ENCODE measurements at places on chromosomes 4 and X.

GRCh38 chrX:56762220-56762619 lies 33.2 kb downstream of the NBDY start:
- DNase-seq = peak; percentile 54

- peak; percentile 17 for DNase-seq
Observed at GRCh38 chrX:48648336-48648751, 35.3 kb upstream of the WAS start.

GRCh38 chr4:143099693-143100092 lies 85.0 kb upstream of the USP38 start:
- DNase-seq = no peak

GRCh38 chr4:58166490-58166889 lies 1056.3 kb upstream of the IGFBP7 start:
- no peak for DNase-seq

DNA sequence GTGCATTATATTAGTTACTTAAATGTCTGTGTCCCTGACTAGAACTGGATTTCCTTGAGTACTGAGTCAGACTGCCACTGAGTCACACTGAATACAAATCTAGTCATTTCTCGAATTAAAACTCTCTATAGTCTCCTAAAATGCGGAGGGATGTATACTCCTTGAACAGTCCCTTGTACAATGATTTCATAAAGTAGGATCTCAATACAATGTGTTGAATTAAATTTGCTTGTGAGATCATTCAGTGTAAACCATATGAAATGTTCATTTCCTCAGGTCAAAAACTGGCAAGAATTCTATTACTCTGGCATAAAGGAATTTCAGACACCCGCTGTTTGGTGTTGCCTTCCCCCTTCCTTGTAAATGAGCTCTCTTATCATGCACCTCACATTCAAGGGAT lies 17.5 kb upstream of the FAM241A start:
- DNase-seq = no peak

DNA sequence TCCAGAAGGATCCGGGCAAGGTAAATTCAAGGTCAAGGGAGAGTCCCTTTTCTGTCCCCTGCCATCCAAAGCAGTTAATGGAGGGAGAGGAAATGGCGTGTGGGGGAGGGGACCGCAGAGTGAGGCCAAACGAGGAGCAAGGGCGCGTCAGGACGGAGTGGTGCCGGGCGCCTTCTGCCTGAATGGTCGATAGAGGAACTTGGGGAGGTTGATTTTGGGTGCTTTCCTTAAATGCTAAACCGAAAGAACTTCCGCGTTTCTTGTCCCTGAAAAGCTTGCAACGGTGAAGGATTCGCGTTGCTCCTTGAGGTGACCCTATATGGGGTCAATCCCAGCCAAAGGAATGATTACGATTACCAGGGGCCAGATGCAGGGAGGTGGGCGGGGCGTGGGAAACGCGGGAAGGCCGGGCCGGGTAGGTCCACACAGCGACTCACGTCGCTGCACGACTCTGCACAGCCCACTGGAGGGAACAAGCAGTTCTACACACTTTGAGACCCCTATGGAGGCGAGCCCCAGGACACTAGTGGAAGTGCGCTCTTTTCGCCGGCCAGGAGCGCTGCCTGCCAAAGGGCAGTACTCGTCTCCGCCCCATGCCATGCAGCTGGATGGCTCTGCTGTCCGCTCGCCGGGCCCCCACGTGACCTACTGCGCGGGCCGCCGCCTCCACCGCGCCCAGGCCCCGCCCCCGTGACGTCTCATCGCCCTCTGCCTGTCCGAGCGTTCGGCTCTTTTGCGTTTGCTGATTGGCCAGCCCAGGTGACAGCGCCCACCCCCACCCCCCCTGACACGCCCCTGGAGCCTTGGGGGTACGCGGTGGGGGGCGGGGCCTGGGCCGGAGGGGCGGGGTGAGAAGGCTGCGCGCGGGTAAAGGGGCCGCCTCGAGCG lies 452 bp upstream of the GK start:
- peak; percentile 92 for DNase-seq

- DNase-seq = no peak
Observed at GRCh38 chr4:37641886-37642849, 44.0 kb downstream of the RELL1 start.

DNA sequence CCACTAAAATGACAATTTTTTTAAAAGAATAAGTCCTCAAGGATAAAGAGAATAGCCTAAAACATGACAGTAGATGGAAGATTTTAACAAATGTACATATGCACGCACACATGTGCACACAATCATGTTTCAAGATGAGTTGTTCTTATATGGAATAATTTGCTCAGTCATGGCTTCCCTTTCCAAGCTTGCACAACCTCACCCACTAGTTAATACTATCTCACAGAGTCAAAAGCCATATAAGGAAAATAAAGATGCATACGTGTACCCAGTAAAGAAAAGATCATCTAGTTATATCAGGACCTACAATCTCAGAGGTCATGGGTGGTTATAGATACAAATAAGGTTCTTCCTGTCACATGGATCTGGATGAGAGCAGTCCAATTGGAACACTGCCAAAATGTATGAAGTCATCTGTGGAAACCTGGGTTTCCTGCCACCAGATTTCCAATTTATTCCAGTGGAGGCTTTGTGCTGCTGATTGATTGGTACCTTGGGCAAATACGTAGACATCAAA lies 56.1 kb downstream of the FAM13A start:
- DNase-seq = no peak

DNA sequence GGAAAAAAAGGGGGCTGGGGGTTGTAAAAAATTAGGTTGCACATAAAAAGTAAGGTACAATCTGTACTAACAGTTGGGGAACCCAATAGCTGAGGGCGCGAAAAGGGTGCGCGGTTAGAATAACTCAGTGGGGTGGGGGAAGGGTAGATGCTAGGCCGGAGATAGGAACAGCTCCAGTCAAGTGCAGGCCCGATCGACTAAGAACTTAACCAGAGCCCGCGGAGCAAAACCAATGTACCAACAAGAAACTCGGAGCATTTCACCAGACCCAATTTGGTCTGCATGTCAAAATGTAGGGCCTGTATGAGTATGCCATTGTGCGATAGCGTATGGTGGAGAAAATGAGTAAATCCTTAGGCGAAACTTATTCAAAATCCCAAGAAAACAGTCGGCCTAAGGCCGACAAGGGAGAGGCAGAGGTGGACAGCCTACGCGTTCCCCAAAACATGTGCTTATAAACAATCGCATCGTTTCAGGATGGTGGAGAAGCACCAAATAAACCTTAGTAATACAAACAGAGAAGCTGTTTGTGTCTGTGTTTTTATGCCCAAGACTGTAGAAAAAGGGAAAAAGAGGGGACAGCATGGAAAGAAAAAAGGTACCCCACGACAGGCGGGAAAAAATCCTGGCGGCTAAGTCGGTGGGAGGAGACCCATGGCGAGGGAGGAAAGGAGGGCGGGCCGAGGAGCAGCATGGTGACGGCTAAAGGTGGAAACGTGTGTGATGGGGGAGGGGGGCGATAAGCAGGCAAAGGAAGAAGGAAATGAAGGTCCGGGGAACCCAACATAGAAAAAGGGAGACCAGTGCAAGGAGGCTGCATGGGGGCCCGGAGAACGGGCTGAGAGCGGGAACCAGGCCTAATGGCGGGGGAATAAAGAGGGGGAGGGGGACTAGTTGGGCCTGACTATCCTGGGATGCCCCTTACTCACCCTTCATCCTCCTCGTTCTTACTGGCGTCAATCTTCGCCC lies 990 bp downstream of the HNRNPD start:
- peak; percentile 43 for DNase-seq

DNA sequence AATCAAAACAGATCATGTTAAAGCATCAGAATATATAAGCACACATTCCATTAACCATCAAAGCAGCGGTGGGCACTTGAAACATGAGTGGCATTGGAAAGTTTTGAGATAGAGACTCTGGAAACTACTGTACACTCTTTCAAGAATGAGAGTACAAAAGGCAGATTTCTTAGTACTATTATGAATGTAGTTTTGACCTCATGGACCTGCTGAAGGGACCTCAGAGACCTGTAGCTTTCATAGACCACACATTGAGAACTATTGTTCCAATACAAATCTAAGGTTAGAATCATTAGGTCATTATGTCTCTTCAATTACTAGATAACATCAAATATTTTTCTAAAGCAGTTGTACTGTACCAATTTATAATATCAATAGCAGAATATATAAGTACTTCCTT lies 283.6 kb downstream of the RPA4 start:
- DNase-seq = no peak

DNA sequence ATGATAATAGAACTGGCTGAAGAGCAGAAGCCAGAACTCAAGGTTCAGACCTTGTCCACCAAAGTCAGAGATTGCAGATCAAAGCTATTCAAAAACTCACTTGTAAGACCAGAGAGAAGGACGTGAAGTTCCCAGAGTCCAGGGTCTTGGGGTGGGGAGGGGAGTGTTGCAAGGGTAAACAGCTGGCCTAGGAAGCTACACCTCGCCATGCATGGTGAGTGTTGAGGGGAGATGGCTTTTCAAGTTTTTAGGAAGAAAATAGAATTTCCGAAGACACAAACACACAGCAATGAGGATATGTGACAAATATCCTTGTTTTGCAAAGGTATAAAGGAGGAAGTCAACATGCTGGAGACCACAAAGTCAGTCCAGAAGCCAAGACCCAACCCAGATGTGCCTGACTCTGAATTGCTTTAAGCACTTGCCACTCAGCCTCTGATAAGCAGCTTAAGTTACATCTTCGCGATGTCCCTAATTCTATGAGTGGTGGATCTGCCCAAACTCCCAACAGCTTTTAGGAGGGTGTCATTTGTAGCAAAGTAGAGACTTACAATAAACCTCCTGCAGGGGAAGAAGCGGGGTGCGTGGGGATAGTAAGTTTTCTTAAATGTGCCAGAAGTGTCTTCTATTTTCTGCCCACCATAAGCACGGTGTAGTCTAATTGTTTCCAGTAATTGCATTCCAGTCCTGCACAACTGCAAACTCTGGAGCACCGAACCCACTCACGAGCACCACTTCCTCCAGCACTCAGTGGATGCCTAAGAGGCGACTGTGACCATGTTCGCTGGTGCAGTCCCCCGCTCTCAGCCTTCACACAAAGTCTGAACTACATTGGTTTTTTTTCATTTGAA lies 26.5 kb downstream of the HAND2 start:
- no peak for DNase-seq

DNA sequence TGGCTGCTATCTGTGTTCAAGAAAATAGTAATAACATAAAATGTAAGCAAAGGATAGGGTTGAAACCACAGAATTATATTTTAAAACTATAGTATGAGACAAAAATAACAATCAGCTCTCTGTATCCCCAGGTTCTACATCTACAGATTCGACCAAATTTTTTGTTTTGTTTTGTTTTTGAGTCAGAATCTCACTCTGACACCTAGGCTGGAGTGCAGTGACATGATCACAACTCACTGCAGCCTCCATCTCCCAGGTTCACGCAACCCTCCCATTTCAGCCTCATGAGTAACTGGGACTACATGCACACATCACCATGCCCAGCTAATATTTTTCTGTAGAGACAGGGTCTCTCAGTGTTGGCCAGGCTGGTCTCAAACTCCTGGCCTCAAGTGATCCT lies 113.2 kb downstream of the MAB21L2 start:
- no peak for DNase-seq

- DNase-seq = no peak
Observed at GRCh38 chr4:13910556-13910955, 283.0 kb upstream of the BOD1L1 start.

DNA sequence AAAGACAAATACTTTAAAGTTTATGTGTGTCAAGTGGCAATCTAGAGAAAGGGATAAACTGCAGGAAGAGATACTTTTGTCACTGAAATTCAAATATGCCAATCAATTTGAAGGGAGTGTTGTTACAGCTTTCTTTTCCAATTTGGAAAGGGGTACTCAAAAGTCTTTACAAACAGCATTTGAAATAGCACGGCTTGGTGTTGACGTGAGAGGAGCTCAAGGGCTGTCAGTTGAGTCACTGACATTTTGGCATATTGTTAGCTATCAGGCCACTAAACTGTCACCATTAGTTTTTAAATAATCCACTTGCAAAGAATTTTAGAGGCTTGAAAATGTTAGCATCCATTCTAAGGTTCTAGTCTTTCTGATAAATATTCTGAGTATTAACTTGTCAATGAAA lies 698.4 kb downstream of the IL1RAPL1 start:
- no peak for DNase-seq

- DNase-seq = no peak
Observed at GRCh38 chr4:185137233-185137925, 5.7 kb upstream of the SLC25A4 start.

DNA sequence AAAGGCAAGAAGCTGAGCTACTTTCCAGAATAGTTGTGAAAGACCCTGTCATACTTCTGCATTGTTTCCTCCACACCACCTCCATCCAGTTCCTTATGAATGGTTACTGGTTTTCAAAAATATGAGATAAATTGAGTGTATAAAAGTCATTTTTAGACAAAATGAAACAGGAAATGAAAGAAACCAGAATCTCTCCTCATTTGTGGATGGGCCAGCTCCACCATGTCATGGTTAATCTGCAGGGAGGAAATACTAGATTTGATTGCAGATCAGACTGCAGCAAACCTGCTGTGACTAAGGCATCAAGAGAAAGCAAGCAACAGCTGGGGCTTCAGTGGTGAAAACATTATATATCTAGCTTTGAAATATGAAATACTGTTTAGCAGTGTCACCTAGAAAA lies 23.8 kb downstream of the F9 start:
- DNase-seq = no peak

- DNase-seq = no peak
Observed at GRCh38 chr4:173518425-173519102, 11.5 kb downstream of the HAND2 start.

DNA sequence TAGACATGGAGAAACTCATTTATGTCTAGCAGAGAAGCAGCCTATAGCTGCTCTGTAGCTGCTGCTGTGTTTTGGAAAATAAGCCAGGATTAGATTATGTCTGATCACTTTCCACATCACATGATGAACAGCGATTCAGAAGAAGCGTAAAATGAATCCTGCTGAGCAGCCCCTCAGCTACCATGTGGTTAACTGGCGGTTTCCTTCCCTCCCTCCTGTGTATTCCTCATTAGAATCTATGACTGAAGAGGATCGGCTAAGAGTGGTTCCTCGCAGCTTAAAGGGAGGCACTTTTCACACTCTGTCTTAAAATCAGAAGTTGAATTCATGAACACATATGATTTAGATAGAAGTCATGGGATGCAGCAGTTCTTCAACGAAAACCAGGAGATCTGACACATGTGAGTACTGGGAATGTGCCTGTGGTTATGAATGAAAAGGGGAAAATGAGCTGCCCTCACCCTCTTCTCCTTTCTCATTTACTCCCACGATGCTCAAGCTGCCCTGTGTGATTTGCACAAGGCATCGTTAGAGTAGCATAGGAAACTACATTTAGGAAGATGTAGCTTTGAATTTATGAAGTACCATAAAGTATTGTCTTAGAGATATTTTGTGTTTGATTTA lies at the start of gene PPEF1:
Gene PPEF1, plus strand, starts transcription at position 220 of the 624 bp plus-strand sequence. Its CDS starts 136 bp downstream, at position 356.
- DNase-seq = no peak

- no peak for DNase-seq
Observed at GRCh38 chrX:21816136-21816535, 23.3 kb upstream of the MBTPS2 start.

Data from natural killer cell (primary cell).